ENCODE measurements at places on chromosomes 1 and 21. TPM values are rescaled to one million over a fixed set of nuclear protein-coding genes. Genes with fewer than 3 reads are reported as not detected.

The WNT3A gene
- not detected for total RNA-seq

The WNT4 gene
- not detected for total RNA-seq

The DNM3 gene
- total RNA-seq: not detected

The SLC45A1 gene
- total RNA-seq: not detected

The SYCP1 gene
- not detected for total RNA-seq

The EPHX1 gene
- total RNA-seq: 80.7 TPM

DNA sequence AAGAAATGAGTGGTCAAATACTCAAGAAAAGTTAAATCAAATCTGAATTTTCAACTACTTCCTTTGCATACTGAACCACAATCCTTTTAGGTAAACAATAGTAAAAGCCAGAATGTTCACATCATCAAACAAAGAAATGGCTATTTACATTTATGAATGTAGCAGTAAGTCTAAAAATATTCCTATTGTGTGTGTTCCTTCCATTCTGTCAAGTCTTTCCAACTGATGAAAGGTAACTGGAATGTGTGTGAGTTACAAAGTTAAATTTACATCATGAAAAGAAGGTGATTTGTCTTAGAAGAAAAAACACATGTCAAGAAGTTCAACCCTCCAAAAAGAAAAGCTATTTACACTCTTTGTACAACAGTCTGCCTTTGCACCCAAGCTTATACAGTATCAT lies 203.1 kb downstream of the SIPA1L2 start:
- no peak for DNase-seq

DNA sequence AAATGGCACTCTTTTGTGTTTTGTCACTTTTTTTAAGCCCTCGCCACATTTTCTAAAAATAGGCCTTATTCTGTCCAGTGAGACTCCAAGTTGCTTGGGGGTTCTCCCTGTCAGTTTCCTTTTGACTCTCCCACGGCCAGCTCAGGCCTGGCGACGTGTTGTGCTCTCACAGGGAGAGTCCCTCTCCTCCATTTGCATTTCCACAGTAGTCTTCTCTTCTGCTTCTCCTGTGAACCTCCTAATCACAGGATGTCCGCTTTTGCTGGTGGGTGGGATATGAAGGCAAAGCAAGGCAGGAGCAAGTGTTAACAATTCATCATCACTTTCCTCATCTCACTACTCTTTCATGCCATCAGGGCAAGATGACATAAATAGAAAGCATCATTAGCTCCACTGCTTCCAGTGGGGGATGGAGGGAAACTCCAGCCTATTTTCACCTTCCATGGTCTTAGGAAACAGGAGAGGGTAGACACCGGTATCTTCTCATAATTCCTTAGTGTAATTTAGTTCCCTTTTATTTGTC lies 99.8 kb downstream of the INTS7 start:
- no peak for DNase-seq

DNA sequence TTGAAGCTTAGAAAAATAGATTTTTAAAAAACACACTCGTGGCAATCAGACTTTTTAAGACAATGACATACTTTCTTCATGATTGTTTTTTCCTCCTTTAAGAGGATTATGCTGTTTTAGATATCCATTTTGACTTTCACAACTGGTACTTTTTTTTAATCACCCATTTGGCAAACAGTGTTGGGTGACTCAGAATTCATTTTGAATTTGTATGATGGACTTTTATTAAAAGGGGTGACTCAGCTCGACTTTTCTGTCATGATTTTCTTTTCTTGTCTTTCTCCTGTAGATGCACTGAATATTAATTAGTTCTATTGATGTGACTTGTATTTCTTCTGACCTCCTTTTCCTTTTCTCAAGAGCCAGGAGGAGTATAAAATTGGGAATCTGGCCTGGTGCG lies 44.7 kb downstream of the FMN2 start:
- DNase-seq: no peak

DNA sequence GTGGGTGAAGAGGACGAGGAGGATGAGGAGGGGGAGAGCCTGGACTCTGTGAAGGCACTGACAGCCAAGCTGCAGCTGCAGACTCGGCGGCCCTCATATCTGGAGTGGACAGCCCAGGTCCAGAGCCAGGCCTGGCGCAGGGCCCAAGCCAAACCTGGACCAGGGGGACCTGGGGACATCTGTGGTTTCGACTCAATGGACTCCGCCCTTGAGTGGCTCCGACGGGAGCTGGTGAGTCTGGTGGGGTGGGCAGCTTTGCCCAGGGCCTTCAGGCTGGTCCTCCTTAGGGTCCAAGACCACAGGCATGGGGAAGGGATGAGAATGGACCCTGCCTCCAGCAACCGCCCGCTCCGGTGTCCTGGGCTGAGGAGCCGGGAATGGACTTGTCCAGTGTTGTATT lies 430 bp downstream of the FAM167B start:
- no peak for DNase-seq

GRCh38 chr1:71413441-71414175 lies 332.8 kb upstream of the ZRANB2 start:
- DNase-seq: no peak

DNA sequence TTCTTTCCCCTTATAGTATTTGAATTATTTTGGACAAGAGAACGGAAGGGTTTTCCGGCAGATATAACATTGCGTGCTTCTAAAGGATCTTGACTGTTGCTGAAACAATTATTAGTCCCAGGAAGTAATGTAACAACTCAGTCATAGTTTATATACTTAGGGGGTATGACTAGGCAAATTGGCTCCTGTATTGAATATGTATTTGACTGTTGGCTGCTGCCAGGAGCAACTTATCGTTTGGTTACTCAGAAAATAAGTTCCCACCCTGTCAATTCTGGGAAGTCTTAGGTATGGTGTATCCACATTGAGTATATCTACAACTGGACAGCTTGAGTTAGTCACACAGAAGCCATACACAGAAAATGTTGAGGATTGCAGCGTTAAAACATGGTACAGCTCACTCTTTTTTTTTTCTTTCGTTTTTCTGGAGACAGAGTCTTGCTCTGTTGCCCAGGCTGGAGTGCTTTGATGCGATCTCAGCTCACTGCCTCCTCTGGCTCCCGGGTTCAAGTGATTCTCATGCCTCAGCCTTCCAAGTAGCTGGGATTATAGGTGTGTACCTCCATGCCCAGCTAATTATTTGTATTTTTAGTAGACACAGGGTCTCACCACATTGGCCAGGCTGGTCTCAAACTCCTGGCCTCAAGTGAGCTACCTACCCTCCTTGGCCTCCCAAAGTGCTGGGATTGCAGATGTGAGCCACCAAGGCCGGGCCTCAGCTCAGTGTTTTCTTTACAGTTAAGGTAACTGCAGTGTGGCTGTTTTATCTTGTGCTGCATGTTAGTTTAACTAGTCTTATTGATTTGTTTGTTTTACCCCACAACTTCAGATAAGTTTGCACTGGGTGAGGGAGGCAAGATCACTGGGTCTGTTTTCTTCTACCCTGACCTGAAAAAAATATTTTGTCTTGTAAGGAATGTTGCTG lies 10.2 kb downstream of the SMAP2 start:
- peak; percentile 72 for DNase-seq
